ENCODE measurements at places on chromosomes 6 and 20.

- no peak for ATAC-seq
Observed at GRCh38 chr6:19204445-19204844, 632.7 kb upstream of the ID4 start.

GRCh38 chr20:30816182-30816645, 441.2 kb upstream of the DEFB115 start:
- ATAC-seq = peak; percentile 39

- no peak for ATAC-seq
Observed at GRCh38 chr6:107801173-107801886, 22.8 kb downstream of the SCML4 start.

DNA sequence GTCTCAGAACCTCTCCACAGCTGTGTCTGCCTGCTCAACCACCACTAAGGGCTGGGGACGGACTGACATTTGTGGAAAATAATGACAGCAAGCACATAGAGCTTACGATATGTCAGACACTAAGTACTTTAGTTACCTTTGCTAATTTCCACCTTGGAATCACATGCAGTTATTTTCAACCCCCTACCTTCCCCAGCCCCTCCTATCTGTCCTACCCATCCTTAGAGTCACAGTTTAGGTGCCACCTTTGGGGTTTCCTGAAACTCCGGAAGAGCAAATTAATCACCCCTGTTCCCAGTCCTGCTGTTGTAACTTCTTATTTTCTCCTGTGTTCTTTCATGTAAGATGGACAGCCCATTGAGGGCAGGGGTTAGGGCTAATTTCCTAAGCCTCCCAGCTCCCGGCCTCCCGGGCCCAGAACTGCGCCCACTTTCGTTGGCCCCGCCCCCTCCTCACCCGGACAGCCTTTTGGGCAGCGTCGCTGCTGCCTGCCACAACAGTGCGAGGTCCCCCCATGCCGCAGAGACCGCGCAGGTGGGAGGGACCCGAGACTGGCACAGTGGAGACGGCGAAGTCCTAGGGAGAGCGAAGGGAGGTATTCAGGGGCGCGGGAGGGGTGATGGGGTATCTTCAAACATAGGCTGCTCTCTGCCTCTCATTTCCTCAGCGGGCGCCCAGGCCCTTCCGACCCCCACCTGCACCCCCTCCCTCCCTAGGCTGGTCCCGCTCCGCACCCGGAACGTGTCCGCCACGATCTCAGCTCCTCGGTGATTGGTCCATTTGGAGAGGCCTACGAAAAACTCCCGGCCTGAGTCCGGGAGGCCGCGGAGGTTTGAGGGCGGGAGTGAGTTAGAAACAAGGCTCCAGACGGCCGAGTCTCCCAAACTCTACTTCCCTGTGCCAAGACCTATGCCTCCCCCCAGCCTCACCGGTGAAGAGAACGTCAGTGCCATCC, 1.1 kb downstream of the DDAH2 start:
- no peak for ATAC-seq

GRCh38 chr20:33431797-33432381, 11.7 kb downstream of the SNTA1 start:
- ATAC-seq = no peak

DNA sequence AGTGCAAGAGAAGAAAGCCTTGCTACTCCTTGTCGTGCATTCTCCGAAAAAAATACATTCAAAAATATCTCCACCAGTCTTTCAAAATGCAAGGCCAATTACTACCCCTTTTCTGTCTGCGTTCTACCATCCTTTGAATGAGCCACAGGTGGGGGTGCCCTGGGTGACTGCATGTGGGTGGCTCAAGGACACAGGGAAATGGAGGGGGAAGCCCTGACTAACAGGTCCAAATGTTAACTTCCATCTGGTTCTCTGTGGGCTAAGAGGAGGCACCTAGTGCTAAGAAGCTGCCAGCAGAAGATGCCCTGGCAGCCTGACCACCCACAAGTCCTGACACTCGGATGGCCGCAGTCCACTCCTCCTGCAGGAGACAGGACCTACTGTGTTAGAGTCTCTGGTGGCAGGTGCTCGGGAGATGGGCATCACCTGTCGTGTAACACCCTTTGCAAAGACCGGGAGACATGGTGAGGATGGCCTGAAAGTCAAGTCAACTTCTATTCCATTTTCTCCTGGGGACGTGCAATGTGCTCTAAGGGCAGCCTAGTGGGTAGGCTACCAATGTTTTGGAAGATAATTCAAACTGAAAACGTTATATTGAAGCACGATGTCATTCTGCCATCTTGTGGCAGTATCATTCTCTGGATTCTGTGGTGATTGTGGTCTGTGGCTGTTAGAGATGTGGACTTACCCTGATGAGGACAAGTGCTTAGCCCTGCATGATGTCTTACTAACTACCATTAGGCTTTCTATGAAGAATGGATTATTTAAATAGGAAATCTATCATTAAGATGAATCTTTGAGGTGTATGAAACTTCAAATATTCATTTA, 27.4 kb upstream of the IGF2R start:
- ATAC-seq = peak; percentile 53

DNA sequence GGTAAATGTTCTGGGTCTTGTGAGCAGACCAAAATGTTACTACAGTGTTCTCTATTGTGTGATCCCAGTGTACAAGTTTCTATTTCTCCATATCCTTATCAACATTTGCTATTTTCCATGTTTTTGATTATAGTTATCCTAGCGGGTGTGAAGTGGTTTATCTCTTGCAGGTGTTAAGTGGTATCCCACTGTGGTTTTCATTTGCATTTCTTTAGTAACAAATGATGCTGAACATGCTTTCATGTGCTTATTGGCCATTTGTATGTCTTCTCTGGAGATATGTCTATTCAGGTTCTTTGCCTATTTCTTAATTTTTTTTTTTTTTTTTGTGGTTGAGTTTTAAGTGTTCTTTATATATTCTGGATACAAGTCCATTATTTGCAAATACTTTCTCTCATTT, 35.5 kb downstream of the NSFL1C start:
- no peak for ATAC-seq

All from esophagus mucosa (tissue), 1 donor.